Stimulated activated CD8-positive, alpha-beta memory T cell treated with anti-CD3 and anti-CD28 coated beads, Interleukin-4, amount 100 ng/mL, for 1 hour (primary cell): ENCODE measurements at places on chromosomes 2 and 18.
A peak's percentile ranks its signal among the peaks of the same experiment; 100 is the strongest.

- no peak for DNase-seq
Observed at GRCh38 chr2:106044021-106044420, 150.1 kb downstream of the UXS1 start.

DNA sequence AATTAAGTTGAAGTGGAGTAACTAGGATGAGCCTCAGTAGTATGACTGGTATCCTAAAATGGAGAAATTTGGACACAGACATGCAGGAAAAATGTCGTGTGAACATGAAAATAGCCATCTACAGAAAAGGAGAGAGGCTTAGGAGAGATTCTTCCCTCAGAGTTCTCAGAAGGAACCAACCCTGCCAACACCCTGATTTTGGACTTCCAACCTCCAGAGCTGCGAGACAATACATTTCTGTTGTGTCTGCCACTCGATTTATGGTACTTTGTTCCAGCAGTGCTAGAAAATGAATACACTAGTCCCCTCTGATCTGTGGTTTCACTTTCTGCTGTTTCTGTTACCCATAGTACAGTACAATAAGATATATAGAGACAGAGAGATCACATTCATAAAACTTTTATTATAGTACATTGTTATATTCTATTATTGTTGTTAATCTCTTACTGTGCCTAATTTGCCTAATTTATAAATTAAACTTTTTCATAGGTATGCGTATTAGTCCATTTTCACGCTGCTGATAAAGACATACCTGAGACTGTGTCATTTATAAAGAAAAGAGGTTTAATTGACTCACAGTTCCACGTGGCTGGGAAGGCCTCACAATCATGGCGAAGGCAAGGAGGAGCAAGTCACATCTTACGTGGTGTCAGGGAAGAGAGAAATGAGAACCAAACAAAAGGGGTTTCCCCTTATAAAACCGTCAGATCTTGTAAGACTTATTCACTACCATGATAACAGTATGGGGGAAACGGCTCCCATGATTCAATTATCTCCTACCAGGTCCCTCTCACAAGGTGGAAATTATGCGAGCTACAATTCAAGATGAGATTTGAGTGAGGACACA, 41.3 kb downstream of the PLEKHA3 start:
- DNase-seq, result no peak

- DNase-seq, result no peak
Observed at GRCh38 chr2:37738266-37738885, 66.9 kb upstream of the CDC42EP3 start.

DNA sequence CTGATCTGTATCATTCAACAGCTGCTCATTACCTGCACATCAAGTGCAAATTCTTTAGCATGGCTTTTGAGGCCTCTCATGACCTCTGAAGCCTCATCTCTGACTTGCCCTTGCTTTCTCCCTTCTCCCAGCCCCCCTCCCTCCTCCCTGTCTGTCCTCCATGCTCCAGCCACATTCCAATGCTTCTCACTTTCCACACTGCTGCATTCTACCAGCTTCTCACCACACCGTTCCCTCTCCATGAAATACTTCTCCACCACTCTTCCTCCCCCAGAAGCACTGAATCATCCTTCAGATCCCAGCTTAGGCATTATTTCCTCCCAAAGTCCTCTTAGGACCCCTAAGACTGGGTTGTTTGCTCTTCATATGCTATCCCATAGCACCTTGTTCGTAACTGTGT, 26.9 kb downstream of the GCG start:
- DNase-seq, result no peak

DNA sequence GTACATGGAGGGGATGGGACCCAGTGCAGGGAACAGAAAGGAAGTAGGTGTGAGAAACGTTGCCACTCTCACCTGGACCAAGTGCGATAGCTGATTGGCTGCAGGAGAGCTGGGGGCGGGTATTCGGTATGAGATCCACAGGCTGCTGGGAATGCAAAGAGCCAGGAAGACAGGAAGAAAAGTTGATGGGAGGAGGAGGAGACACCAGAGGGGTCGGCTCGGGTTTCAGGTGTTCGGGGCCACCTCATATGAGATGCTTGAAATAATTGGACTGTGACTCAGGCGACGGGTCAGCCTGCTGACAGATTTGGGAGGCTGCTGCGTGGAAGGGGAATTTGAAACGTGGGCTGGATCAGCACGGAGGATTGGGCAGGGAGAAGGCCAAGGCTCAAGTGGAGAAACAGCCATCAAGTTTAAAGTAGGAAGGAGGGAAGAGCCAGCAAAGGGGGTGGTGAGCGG, 65.1 kb downstream of the MRPS9 start:
- no peak for DNase-seq

GRCh38 chr18:61581578-61582201, 248.5 kb downstream of the CDH20 start:
- DNase-seq, result peak; percentile 39
